ENCODE measurements at places on chromosomes 2 and 18. TPM values are rescaled to one million over a fixed set of nuclear protein-coding genes. Genes with fewer than 3 reads are reported as not detected.

DNA sequence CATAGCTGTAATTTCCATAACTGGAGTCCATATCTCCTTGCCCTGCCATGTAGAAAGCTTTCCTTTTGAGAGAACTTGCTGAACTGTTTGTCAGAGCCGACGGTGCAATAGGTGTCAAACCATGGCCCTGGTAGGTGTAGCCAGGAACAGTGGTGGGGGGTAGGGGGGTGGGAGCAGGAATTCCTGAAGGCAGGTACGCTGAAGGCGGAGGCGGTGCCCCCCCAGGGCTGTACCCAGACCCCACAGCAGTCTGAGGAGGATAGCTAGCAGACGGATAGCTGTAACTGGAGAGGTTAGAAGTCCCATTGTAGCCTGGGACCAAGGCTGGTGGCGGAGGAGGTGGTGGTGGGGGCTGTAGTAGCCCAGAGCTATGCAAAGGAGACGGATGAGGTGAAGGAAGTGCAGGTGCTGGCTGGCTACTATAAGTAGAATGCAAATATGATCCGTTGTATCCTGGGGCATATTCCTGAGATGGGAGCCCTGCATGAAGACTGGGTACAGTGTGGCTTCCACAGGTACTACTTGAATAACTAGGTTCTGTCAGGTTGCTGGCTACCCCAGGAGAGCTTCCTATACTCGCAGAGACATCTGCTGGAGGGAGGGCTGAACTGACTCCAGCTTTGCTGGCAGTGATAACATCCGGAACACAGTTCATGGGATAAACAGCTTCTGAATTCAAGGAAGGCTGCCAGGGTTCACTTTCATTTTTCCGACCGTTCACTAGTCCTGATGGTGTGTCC, 124.8 kb downstream of the FIGN start:
- no peaks in the 10 kb centered on the region for H3K36me3 ChIP-seq
- no peak overlapping the region for H3K27ac ChIP-seq
- H3K4me1 ChIP-seq = no peaks in the 10 kb centered on the region
- no peak overlapping the region for H3K4me3 ChIP-seq

DNA sequence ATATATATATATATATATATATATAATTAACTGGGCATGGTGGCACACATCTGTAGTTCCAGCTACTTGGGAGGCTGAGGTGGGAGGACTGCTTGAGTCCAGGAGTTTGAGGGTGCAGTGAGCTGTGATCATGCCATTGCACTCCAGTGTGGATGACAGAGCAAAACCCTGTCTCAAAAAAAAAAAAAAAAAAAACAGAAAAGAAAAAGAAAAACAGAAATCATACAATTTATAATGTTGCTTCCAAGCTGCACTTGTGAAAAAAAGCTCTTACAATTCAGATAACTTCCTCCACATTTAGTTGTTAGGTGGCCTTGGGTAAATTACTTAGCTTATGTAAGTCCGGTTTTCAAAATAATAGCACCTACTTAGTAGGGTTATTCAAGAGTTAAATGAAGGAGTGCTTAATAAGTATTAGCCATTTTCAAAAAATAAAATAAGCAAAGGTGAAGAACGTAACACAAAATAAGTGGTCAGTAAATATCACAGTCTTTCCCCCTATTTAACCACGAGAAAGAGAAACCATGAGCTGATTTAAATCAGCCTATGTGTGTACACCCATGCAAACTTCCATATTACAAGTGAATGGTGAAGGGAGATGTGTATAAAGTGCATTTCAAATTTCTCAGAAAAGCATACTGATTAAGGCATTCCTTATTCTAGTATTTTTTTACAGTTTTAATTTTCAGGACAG, 2.3 kb downstream of the WIPF1 start:
- no peak overlapping the region for H3K27ac ChIP-seq
- no peak for DNase-seq

Gene HNMT
- total RNA-seq = 51.6 TPM

GRCh38 chr2:95376311-95377215, 25.9 kb upstream of the FAHD2A start:
- no peak overlapping the region for H3K4me3 ChIP-seq
- H3K27me3 ChIP-seq = no peaks in the 10 kb centered on the region
- no peak overlapping the region for H3K27ac ChIP-seq

- no peak overlapping the region for H3K4me3 ChIP-seq
- H3K36me3 ChIP-seq = no peaks in the 10 kb centered on the region
- H3K27ac ChIP-seq = no peak overlapping the region
Observed at GRCh38 chr2:163364736-163365135, 371.1 kb downstream of the FIGN start.

DNA sequence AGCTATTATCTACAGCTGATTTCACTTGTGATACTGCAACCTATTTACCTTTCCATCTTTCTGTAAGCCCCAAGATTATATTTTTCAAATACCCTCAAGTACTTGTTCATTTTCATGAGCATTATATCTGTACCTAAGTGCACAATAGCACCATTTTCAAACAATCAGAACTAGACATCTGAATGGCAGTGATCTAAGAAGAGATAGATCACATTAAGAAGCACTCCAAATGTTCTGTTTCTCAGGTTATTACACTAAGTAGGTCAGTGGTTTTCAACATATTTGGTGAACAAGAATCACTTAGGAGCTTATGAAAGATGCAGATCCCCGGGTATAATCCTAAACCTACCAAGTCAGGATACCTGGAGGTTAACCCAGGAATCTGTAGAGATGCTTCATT, 872.7 kb downstream of the DCDC2C start:
- no peak for DNase-seq
- H3K4me1 ChIP-seq = no peaks in the 10 kb centered on the region
- no peaks in the 10 kb centered on the region for H3K27me3 ChIP-seq
- H3K27ac ChIP-seq = no peak overlapping the region

Gene ZNF521
- 0.31 TPM for total RNA-seq

Gene PNKD
- 93.0 TPM for total RNA-seq

Gene PRSS56
- total RNA-seq = not detected

DNA sequence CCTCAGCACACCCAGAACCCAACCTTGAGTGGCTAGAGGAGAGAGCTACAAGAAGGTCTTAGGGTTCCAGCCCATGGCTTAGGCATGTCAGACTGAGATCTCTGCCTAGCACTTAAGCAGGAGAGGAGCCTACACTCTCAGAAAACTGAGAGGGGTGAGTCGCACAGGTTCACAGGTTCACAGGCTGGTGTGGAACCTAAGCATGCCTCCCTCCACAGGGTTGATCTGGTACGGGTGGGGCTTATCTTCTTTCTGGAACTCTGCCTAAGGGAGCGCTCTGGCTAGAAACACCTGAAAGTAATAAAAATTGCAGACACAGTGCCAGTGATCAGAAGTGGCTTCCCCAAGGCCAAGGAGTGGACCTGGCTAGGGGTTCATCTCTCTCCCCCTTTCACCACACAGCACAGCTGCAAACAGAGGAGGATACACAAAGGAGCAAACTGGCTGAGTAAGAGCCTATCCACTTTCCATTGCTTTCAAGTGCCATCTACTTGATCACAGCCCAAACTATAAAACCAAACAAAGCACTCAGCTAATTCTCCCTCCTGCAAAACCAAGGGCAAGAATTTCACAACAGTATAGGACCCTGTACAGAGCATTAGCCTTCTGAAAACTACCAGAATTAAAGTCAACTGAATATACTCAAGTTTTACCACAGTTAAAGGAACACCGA, 481.9 kb upstream of the SETBP1 start:
- no peaks in the 10 kb centered on the region for H3K27me3 ChIP-seq
- no peak for DNase-seq
- no peaks in the 10 kb centered on the region for H3K4me1 ChIP-seq
- H3K27ac ChIP-seq = no peak overlapping the region
- H3K36me3 ChIP-seq = no peaks in the 10 kb centered on the region

Gene ASTL
- not detected for total RNA-seq

GRCh38 chr18:10410472-10411308, 43.7 kb upstream of the APCDD1 start:
- H3K27ac ChIP-seq = no peak overlapping the region
- no peaks in the 10 kb centered on the region for H3K27me3 ChIP-seq
- H3K4me3 ChIP-seq = no peak overlapping the region
- H3K36me3 ChIP-seq = no peaks in the 10 kb centered on the region

DNA sequence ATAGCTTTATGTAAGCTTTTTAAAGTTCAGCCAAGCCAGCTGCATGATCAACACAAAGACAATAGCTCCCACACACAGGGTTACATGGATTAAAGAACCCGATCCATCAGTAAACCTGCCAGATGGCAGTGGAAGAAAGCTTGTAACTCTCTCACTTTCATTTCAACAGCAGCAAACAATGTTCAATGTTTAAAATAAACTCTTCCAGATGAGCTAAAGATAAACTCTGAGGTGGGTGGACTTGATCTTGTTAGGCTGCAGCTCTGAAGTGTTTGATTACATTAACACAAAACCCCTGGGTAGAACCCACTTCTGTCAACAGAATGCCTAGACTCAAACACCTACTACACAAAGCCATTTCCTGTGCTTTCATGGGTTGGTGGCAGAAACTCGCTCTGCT, 13.9 kb downstream of the RDH14 start:
- no peak overlapping the region for H3K4me3 ChIP-seq
- no peaks in the 10 kb centered on the region for H3K36me3 ChIP-seq
- no peak overlapping the region for H3K27ac ChIP-seq
- no peak for DNase-seq

GRCh38 chr2:16629770-16630169, 35.9 kb downstream of the CYRIA start:
- no peaks in the 10 kb centered on the region for H3K36me3 ChIP-seq
- DNase-seq = no peak
- H3K27me3 ChIP-seq = no peaks in the 10 kb centered on the region

Gene VWC2L
- total RNA-seq = not detected

- H3K27ac ChIP-seq = no peak overlapping the region
- peak; percentile 60 for DNase-seq
- H3K4me1 ChIP-seq = no peaks in the 10 kb centered on the region
Observed at GRCh38 chr2:168635065-168635577, 167.3 kb upstream of the NOSTRIN start.

DNA sequence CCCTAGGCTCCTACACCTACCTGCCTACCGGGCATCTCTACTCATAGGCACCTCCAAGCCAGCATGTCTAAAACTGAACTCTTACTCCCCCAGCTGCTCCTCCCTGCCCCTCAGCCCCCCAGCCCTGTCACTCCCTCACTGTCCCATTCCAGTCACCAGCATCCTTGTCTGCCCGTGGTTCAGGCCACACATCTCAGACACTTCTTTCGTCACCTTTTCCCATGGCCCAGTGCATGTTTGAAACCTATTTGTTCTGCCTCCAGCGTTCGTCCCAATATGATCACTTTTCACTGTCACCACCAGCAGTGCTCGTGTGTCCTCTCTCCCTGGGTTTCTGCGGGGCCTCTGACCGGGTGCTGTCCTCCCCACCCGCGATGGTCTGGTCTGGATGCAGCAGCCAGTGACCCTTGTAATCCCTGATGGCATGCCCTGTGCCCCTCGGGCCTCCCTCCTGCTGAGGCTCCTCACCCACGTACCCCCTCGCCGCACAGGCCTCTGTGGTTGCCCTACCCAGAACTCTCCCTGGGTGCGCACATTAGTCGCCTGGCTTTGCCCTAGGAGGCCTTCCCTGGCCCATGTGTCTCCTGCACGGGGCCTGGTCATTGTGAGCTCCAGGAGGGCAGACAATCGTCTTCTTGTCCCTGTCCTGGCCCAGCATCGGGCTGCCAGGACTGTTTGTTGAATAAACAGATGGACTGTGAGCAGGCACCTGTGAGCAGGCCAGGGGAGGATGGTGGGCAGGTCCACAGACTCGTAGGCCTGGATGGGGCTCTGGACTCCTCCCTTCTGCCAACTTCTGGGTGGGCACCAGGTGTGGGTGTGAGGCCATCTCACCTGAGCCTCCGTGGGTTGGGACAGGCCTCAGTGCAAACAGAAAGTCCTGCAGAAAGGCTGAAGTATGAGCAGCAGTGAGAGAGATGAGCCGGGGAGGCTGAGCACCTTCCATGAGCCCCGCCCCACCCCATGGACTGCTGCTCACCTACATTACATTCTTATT, 15.5 kb downstream of the LDLRAD4 start:
- no peaks in the 10 kb centered on the region for H3K27me3 ChIP-seq
- no peak overlapping the region for H3K27ac ChIP-seq
- no peak overlapping the region for H3K4me3 ChIP-seq
- H3K4me1 ChIP-seq = no peaks in the 10 kb centered on the region
- peak; percentile 47 for DNase-seq

Gene PRKAG3
- not detected for total RNA-seq

DNA sequence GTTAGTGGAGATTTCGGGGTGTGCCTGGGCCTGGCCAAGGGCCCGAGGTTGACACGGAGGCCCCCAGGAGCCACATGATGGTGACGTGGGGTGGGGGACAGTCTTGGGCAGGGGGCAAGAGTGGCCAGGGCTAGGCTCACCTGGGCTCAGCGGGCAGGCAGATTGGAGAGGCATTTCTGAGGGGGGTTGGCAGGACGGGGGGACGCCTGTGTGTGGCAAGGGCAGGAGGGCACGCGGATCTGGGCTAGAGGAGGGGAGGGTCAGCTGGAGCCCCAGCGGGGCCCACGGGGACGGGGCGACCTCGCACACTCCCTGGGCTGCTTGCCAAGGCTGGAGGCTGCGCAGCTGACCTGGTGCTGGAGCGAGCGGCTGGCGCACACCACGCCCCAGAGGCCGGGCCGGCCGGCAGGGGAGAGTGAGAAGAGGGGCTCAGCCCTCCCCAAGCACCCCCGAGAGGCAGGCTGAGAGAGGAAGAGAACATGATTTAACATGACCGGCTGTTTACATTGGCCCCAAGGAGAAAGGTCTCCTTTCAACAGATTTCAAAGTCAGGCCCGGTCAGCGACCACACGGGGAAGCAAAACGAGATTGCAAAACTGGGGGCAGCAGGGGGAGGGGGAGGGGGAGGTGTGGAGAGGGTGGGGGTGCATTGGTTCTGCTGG, 38.0 kb upstream of the SNED1 start:
- DNase-seq = peak; percentile 81
- H3K27ac ChIP-seq = no peak overlapping the region
- no peak overlapping the region for H3K4me3 ChIP-seq
- no peaks in the 10 kb centered on the region for H3K36me3 ChIP-seq
- no peaks in the 10 kb centered on the region for H3K4me1 ChIP-seq

DNA sequence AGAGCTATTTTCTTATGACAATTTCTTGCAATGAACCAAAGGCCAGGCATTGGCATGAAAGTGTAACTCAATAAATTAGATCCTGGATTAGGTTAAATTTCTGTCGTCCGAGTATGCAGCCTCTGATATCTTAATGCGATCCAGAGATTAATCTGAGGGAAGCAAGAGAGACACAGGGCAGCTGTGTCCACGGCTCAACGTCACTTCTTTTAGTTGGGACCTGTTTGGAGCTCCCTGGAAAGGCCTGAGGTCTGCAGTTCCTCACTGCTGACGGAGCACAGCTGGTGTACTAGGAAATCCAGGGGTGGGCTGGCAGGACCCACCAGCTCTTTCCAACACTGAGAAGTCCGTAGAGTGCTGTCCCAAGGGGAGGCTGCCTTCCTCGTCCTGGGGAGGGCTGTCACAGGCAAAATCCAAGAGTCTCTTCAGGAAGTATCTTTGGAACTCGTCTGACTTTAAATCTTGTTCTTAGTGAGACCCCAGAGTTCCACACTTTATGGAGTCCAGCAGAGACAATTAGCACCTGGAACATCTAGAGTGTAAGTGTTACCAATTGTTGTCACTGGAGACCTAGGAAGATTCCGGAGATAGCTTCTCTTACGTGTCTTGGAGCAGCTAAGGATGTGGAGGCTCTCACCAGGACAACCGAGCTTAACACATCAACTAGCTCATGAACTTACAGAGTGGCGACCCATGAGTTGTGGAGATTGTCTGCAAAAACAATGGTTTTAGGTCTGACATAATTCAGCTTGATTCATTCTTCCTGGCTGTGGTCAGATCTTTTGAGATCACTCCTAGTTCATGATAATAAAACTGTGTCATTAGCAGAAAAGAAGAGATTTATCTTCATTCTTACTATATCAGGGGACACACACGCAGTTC, 173.7 kb downstream of the ACKR3 start:
- no peak overlapping the region for H3K4me3 ChIP-seq
- H3K4me1 ChIP-seq = no peaks in the 10 kb centered on the region
- no peak overlapping the region for H3K27ac ChIP-seq

Gene MOB4
- 3.4 TPM for total RNA-seq

Gene MOCOS
- 24.8 TPM for total RNA-seq

Data from right lobe of liver (tissue), 6 donors.